NCI-H1105 (cell line): ENCODE measurements at places on chromosomes 16 and 17.

- DNase-seq = no peak
Measured at GRCh38 chr16:85851034-85851785, 47.8 kb upstream of the IRF8 start.

DNA sequence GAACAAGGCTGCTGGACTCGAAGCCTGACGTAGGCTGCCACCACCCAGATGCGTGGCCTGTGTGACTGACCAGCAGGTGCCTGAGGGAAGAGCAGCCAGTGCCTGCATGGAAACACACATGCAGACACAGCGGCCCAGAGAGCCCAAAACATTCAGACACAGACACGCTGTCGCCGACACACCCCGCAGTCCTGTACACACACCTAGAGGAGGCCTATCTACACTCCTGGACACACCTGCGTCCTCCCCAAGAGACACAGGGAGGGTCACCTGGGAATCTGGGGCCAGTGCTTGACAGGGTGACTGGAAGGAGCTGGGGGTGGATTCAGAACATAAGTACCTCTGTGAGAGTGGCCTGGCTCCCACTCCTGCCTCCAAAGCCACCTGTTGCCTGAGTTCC, 6.1 kb upstream of the TSPOAP1 start:
- no peak for DNase-seq

GRCh38 chr16:86087011-86087895, 188.3 kb downstream of the IRF8 start:
- no peak for DNase-seq

- no peak for DNase-seq
Measured at GRCh38 chr16:23505671-23506605, 4.4 kb downstream of the GGA2 start.

- DNase-seq = peak; percentile 77
Measured at GRCh38 chr17:42322382-42323267, 34.3 kb downstream of the STAT5A start.

- no peak for DNase-seq
Measured at GRCh38 chr16:67704110-67704509, 15.0 kb downstream of the GFOD2 start.

DNA sequence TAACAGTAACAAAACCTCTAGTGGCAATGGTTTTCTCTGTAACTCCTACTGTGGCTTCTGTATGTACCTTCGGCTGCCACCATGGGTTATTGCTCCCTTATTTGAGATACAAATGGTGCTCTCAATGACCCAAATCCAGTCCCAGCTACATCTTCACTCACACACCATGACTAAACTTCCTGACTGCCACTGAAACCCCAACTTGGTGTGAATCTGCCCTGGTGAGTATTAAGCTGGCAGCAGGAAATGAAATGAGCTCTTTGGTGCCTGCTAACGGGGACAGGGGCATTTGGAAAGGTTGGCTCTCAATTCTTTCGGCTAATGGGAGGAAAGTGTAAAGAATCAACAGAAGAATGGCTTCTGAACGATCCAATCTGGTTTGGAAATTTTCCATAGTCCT, 7.5 kb upstream of the SLC35B1 start:
- DNase-seq = no peak

GRCh38 chr16:83674931-83675535, 132.7 kb upstream of the HSBP1 start:
- DNase-seq = no peak

- peak; percentile 9 for DNase-seq
Measured at GRCh38 chr16:56547120-56547948, 17.5 kb upstream of the MT4 start.

- DNase-seq = no peak
Measured at GRCh38 chr16:70630960-70631745, 15.2 kb upstream of the IL34 start.

DNA sequence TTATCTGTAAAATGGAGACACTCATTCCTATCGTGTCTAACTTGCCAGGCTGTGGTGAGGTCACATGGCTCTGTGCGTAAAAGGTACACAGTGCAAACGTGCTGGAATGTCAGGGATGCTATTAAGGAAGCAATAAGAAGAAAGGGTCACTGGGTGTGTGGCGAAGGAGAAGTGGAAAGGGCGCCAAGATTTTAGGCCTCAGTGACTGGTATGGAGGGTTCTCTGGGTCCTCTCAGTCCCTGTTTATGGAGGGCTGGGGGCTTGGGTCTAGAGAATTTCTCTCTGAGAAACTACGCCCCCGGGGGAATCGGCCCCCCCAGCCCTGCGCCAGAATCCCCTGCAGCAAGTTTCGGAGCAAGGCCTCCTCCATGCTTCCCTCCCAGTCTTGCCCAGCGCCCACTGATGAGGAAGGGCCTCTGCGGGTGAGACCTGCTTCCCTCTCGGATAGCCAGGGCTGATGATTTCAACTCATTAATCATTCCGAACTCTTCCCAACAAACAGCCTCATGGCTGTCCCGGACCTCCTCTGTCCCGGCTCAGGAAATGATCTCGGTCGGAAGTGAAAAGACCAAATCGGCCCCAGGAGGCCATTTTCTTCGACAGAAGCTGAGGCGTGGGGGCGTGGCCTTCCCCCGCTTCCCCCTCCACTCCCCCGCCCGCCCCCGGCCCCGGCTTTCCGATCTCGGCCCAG, 1.2 kb upstream of the HEXIM1 start:
- DNase-seq = peak; percentile 76

DNA sequence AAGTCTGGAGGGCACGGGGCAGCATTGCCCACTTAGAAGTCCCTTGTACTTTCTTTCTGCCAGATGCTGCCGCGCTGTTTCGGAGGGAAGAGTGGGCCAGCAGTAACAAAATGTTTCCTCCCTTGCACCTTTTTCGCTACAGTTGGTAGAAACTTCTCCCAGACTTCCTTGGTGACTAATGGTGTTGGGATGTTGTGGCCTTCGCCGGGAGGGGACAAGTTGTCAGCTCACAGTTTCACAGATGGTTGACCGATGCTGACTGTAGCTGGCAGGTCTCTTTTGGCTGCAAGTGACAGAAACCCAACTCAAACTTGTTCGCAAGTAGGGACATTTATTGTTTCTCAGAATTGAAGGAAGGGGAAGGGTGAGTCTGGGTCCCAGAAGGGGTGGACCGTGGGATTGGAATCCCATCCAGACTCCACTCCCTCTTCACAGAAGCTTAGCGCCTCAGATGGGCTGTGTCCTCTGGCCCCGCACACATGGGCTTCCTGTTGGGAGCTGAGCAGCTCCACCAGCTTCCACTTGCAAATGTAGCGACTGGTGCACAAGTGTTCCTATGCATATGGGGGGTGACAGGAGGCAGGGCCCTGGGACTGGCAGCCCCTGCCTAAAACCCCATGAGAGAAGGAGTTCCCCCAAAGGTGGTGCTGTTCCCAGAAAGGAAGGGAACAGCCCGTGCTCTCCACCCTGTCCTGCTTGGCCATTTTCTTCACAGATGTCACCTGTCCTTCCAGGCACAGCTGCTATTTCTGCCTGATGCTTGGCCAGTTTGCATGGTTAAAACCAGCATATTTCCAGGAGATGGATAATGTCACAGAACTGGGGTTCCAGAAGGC, 30.9 kb upstream of the RPRML start:
- no peak for DNase-seq

DNA sequence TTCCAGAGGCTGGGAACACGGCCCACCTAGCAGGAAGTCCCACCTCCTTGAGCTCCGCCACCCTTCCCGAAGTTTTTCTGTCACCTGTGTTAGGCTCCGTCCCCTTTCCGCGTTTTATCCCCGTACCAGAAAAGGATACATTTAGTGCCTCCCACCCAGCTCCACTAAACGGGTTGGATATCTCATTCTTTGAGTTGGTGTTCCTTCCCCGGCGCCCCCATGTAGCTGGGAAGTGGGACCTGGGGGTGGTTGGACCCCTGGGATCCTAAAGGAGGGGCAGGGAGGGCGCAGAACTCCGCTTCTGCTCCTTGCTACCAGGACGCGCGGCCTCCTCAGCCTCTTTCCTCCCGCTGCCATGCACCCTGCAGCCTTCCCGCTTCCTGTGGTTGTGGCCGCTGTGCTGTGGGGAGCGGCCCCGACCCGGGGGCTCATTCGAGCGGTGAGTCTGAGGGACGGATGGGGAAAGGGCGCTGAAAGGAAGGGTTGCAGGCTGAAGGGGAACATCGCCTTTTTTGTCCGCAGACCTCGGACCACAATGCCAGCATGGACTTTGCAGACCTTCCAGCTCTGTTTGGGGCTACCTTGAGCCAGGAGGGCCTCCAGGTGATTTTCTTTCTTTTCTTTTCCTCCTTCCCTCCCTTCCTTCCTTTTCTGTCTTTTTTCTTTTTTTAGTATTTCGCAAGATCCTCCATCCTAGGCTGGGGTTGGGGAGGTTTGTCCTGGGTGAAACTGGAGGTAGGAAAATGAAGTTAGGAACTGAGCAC, 669 bp downstream of the RNF167 start:
- DNase-seq = no peak

GRCh38 chr16:83925957-83926725, 26.9 kb upstream of the OSGIN1 start:
- no peak for DNase-seq
